ENCODE measurements at places on chromosomes 4 and X.

- DNase-seq = peak; percentile 50
These were observed 68.9 kb downstream of the ARHGAP24 start for GRCh38 chr4:85543832-85544231.

- DNase-seq = no peak
These were observed 753.5 kb downstream of the PDHA2 start for GRCh38 chr4:96593422-96593821.

GRCh38 chr4:90207887-90208454 lies 80.8 kb downstream of the CCSER1 start:
- DNase-seq = no peak

DNA sequence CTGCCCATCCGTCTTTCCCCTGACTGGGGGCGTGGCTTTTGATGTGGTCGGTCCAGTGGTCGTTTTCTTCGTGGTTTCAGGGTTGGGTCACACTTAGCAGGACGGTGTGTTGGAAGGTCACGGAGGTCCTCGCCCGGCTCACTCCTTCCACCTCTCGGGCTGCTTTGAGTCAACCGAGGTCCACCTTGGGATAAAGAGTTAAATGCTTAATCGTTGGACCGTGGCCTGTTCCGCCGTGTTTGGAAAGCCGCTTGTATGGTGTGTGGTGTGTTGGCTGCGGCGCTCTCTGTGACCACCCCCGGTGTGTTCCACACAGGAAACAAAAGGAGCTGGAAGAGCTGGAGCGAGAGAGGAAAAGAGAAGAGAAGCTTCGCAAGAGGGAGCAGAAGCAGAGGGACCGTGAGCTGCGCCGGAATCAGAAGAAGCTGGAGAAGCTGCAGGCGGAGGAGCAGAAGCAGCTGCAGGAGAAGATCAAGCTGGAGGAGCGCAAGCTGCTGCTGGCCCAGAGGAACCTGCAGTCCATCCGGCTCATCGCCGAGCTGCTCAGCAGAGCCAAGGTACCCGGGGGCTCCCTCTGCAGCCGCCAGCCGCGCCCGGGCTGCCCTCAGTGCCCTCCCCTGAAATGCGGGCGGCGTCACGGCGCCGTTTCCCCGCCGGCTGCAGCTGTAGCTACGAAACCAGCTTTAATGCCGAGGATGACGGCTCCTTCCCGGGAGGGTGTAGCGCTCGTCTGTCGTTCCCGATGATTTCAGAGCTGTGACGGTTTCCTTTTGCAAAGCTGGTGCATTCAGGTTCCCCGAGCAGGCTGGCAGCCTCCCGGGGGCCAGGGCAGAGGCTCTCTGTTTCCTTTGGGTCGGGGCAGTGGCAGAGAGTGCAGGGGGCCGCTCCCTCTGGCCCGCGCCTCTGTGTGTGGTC lies 7.7 kb downstream of the AKAP17A start:
- DNase-seq = no peak

- peak; percentile 5 for DNase-seq
These were observed 414.8 kb downstream of the OPHN1 start for GRCh38 chrX:68018248-68019203.

- no peak for DNase-seq
These were observed 810.4 kb downstream of the PCDH7 start for GRCh38 chr4:31530555-31530954.

DNA sequence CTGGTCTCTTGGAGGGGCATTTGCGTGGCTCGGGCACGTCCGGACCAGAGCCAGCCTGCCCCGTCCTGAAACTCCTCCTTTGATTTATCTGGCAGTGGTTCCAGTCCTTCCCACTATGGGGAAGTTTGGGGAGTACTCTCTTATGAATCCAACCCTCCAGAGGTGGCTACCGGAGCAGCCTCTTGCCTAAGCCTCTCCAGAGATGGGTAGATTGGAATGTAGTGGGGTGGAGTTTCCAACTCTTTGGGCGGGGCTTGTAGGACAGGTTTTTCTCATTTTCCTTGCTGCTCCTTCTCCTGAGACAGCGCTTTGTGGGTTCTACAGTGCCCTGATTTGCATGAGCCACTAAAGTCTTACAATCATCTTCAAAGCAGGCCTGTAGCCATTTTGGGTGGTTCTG lies 60.1 kb upstream of the XAGE1B start:
- DNase-seq = no peak
